ENCODE measurements at places on chromosomes 11 and 22.
A peak's percentile ranks its signal among the peaks of the same experiment; 100 is the strongest.

DNA sequence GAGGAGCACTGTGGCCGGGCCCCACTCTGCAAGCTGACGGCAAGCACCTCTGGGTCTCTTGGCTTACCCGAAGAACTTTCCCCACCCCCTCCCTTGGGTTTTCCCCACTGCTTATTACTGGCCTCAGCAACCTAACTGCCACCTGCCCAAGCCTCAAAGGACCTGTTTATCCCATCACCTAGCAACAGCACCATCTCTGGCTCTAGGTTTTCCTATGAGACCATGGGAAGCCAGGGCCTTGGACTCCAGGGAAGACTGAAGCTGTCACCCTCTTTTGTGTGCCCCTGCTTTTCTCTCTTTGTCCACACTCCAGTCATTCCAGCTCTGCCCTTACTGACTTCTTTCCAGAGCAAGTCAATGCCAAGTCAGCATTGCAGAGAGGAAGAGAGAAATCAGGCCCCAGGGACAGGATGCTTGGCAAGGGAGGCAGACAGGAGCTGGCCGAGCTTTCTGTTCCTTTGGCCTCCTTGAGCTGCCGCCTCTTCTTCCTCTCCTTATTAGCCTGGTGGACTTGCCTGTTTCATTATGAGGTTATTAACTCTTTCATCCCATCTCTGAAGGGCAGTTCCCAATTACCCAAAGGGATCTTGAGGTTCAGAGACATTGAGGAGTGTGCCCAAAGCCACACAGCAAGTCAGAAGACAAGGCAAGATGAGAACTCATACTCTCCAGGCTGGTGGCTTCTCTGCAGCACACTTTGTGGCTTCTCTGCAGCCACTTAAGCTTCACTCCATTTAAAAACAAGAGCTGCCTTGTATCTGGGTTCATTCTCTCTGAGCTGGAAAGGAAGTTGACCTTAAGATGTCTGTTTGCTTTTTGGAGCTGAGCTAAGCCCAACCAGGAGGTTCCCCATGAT is at the start of gene SMIM35:
SMIM35 (minus strand) TSS at position 51 of the 856 bp plus-strand sequence. CDS start 206 bp downstream, outside the sequence.
- no peak for DNase-seq

- no peak for DNase-seq
Observed at GRCh38 chr11:22190827-22191463, 1.9 kb upstream of the ANO5 start.

DNA sequence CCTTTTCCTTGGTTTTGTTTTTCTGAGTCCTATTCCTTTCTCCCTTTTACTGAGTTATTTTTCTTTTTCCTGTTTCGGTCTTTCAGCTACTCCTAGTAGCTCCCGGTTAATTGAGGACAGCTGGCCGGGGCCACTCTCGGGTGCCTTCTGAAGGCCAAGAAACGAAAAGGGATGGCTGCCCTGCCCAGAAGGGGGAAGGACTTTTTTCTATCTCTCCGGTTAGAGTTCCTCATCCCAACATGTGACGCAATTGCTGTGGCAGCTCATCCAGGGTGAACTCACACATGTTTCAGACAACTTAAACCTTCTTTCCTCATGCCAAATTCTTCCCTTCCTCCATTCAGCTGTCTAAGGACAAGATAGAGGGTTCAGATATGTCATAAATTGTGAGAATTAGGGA is 83.6 kb downstream of the PIWIL4 start:
- no peak for DNase-seq

- DNase-seq = no peak
Observed at GRCh38 chr11:115220423-115220822, 283.8 kb downstream of the CADM1 start.

DNA sequence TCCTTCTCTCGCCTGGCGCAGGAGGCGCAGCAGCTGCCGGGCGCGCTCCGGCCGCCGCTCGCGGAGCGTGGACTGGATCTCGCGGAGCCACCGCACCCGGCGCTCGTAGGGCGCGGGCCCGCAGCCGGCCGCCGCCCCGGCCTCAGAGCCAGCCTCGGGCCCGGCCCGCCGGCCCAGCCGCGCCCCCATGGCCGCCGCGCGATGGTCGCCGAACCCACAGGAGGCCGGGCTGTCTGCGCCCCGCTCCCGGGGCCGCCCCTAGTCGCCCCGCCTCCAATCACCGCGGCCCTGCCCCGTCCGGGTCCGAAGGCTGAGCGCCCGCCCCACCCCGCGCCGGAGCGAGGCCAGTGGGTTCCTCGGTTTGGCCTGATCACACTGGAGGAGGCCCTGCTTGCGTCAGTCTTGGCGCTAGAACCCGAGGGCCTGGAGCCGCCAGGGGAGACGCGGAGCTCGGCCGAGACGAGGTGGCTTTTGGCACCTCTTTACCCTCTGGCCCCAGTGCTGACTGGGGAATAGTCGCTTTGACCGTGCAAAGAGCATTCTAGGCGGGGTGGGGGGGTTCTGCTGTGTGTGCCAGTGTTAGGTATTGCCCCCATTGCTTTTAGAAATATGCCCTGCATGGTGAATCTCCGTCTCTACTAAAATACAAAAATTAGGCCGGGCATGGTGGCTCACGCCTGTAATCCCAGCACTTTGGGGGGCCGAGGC is at the start of gene LRRC75B:
LRRC75B (minus strand) TSS at position 223 of the 708 bp plus-strand sequence; CDS start at position 189, 34 bp downstream.
- no peak for DNase-seq

- DNase-seq = no peak
Observed at GRCh38 chr22:19757140-19757984, 3.2 kb upstream of the TBX1 start.

- no peak for DNase-seq
Observed at GRCh38 chr11:121240650-121241303, 51.8 kb upstream of the SC5D start.

GRCh38 chr22:28497188-28497587 is 182.5 kb downstream of the TTC28 start:
- no peak for DNase-seq

GRCh38 chr11:66194391-66194790 is 74.0 kb upstream of the RAB1B start:
- no peak for DNase-seq

DNA sequence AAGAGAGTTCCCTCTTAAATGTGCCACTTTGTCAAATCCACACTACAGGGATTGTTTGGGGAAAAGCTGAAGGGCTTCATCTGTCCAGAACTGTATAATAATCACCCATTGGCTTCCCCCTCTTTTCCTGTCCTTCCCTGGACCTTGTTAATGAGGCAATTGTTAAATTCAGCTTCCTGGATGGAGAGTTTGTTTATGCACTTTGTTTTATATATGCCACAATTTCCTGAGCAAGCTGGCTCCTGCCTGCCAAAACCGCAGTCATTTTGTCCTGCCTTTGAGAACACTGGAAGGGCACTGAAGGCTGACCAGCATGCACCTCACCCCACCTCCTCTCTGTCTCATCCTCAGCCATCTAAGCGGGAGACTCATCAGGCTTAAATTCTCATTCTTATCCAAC is 86.2 kb downstream of the MSANTD4 start:
- no peak for DNase-seq

GRCh38 chr11:116099541-116099940 is 595.3 kb upstream of the CADM1 start:
- no peak for DNase-seq

- DNase-seq = no peak
Observed at GRCh38 chr11:71420455-71421241, 27.5 kb downstream of the DHCR7 start.

DNA sequence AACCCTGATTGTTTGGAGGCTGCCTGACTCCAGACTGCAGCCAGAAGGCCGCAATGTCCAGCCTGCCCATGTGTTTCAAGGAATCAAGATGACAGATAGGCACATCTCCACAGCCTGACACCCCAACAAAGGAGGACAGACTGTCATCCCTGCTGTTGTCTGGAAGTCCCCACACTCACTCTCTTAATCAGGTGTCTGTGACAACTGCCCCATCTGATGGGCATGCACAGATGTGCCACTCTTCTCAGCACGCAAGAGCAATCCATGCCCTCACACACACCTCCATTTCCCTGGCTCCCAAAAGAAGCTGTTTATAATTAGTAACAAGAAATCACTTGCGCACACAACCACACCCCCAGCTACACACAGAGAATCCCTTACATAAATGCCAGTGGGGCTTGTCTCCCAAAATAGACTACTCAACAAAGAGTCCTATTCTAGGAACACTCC is 117.6 kb downstream of the C11orf58 start:
- no peak for DNase-seq

DNA sequence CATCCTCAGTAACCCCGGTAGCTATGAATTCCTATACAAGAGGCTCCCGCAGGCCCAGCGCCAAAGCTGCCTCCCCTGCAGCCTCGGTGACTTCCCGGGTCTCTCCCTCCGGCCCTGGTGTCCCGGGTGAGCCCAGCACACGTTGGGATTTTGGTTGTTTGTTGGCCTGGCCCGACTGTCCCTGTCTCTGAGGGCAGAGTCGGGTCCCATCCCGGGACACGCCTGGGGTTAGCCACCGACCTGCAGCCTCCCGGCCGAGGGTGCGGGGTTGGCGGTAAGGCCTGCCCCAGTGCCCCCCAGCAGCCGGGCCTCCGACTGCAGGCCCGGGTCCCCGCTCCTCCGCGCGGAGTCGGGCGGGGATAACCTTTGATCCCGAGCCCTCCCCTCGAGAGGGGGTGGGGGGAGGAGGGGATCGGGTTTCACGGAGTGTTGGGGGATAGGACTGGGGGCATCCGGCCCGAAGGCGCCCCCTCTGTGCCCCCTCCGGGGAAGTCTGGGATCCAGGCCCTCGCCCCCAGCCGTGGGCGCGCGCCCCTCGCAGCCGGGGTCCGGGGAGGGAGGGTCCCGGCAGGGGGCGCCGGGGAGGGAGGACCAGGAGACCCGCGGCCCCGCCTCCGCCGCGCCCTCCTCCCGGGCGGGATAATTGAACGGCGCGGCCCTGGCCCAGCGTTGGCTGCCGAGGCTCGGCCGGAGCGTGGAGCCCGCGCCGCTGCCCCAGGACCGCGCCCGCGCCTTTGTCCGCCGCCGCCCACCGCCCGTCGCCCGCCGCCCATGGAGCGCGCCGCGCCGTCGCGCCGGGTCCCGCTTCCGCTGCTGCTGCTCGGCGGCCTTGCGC is at the start of gene FBLN1:
FBLN1 (plus strand) TSS at position 669 of the 835 bp plus-strand sequence; CDS start at position 772, 103 bp downstream.
- DNase-seq = no peak

- DNase-seq = no peak
Observed at GRCh38 chr11:68369756-68370155, 57.4 kb downstream of the LRP5 start.

GRCh38 chr11:41665441-41666360 is 206.2 kb upstream of the LRRC4C start:
- DNase-seq = no peak

GRCh38 chr11:92329646-92330045 is 105.0 kb downstream of the FAT3 start:
- no peak for DNase-seq

DNA sequence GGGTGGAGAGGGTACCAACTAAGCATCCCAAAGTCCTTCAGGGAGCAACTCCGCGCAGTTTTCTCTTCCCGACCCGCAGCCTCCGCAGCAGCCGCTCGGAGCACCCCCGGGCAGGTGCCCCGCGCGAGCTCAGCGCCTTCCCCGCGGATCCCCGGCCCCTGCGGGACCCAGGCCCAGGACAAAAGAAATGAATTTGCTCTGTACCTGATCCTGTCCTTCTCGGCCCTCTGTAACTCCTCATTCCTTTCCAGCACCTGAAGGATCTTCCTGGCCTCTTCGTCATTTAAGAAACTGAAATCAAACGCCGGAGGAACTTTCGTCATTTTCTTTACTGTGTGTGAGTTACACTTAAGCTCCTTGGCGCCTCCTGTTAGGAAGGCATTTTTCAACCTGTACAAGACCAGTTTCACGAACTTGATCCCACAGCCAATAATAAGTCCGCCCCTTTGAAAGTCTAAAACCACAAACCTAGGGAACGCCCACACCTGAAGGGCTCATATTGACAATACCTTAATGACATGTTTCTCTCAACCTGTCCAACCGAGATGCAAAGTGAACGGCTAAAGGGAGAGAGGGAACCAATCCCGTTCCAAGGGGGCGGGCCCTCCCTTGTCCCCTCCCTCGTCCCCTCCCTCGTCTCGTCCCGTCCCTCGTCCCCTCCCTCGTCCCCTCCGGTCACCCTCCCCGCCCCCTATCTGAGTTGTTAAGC is at the start of gene EXPH5:
EXPH5 (minus strand) TSS at position 555 of the 709 bp plus-strand sequence; CDS start at position 323, 232 bp downstream.
- DNase-seq = peak; percentile 68

GRCh38 chr11:96293109-96293508 is 49.9 kb downstream of the MAML2 start:
- DNase-seq = no peak

DNA sequence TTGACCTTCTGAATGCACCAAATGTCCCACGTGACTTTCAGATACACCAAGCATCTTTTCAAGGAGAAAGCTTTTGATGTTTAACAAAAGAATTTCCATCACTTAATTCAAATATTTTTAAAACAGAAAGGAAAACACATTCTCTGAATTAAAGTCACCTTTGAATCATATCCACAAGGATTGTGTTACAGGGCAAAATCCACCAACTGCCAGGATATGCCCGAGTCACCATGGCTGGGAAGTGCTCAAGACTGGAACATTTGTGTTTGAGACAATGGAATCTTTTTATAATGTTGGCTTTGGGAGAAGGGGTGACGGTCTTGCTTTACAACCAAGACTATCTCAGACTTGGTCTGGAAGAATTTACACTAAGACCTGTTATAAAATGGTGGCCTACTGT is 40.8 kb downstream of the BID start:
- DNase-seq = no peak

All from activated naive CD4-positive, alpha-beta T cell (primary cell).